ENCODE measurements at places on chromosomes 4 and X.

DNA sequence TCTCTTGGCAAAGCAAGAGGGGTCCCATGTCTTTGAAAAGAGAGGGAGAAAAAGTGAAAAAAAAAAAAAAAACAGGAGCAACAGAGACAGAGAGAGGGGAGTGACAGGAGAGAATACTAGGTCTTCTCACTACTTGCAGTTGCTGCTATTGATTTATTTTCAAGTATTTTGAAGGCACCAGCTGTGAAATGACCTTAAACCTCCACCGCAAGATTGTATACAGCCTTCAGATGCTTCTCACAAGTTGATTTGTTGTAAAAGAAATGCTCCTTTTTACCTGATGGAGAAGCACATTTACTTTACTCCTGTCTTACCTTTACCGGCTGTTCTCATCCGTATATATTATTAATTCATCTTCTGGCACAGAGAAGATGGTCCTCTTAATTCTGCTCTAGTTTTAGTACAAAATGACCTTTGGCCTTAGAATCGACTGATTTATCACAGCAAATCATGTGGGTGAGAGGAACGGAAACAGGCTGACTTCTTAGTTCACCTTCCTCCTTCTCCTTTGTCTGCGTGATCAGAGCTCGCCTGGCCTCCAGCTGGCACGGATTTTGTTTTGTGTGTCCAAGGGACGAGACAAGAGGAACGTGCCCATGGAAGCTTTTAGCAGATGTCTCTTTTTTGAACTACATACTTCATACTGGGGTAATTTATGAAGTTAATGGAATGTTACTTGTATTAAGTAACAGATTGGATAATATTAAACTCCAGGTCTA, 82.4 kb upstream of the PACRGL start:
- no peak for DNase-seq

- peak; percentile 9 for DNase-seq
These were observed 33.1 kb upstream of the ANXA10 start for GRCh38 chr4:168059251-168059650.

- no peak for DNase-seq
These were observed 301.9 kb downstream of the TLL1 start for GRCh38 chr4:166174717-166175490.

DNA sequence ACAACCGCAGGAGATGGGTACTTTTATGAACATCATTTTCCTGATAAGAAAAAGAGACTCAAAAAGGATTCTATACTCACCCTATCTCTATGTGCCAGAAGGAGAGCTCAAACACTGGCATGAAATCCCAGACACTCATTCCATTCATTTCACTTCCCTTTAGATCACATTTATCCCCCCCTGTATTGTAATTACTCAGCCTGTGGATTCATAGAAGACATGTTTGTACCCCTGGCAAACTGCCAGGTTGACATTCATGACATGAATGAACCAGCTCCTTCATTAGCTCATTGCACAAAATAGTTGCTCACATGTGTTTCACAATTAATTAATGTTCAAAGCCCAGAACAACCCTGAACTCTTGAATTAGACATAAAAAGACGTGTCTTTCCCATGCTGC, 4.9 kb downstream of the SMR3A start:
- no peak for DNase-seq

- DNase-seq, result no peak
These were observed 159.9 kb downstream of the SPRY1 start for GRCh38 chr4:123556526-123556925.

DNA sequence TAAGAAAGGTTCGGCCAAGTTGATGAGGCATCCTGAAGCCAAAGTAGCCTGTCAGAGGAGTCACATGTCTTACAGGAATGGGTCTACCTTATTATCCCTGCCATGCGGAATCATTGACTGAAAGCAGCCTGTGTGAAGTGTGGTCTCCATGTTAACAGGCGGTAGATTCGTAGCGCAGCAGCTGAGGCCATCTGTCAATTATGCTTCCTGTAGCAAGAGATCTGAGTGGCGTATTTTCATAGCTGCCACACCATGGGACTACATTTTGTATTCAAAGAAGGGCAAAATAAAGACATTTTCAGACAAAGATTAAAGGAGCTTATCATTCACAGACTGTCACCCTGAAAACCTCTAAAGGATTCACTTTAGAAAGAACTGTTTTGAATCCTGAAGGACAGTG, 11.2 kb upstream of the MED14 start:
- no peak for DNase-seq

DNA sequence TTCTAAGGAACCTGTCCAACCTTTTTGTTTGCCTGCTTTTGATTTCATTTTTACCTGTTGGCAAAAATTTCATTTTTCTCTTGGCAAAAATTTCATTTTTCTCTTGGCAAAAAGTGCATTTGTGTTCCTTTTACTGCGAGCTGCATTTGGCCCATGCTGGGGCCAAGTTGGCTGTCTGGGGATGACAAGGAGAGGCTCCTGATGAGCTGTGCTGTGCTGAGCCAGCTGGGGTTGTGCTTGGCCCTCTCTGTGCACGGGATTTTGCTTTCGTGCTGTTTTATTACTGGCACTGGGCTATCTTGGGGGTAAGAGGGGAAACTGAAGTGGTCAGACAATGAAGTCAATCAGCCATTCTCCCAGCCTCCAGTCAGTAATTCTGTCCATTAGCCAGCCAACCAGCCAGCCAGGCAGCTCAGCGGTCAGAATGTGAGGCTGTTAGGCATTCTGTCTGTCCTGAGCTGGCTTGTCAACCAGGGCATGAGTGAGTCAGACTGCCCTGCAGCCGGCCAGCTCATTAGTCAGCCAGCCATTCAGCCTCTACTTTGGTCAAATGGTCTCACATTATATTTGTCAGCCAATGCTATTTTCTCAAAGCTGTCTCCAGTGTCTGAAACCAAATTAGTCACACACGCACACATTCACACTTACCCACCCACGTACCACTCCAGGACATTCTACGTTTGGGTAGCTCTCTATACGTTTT, 56.9 kb upstream of the PRPS1 start:
- DNase-seq, result peak; percentile 80

DNA sequence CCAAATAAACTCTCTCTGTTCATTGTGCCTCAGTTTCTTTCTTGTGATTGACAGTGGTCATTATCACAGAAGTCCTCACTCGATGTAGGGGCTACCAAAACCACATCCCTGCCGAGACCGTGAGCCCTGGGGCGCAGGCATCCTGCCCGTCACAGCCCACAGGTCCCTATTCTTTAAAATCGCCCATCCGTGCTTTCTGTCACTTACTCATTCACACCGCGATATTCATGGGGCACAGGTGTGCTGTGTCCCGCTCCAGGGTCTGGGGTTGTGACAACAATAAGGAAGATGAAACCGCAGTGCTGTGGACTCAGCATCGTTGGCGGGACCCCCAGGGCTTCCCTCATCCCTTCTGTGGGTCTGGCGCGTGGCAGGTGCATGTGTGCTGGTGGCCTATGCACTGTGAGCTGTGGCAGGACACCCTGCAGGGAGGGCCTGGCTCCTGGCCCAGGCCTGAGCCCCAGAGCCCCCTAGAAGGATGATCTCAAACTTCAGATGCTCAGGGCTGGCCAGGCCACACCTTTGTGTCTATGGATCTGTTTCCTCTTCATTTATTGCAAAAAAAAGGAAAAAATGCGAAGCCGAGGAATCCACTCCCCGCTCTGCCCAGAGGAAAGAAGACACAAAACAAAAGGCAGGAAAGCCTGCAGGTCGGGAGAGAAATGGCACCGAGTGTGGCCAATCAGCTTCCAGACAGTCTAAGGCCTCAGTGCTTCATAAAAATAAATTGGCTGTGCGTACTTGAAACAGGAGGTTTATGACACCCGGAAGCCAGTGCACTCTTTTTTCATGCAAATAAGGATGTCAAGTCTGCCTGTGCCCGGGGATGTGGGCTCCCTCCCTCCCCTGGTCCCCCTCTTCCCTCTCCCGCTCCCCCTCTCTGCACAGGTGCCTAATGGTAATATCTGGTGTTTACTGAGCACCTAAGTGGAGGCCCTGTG, 109.5 kb upstream of the ADRA2C start:
- no peak for DNase-seq

- peak; percentile 4 for DNase-seq
These were observed 653 bp downstream of the PLA2G12A start for GRCh38 chr4:109729117-109729717.

DNA sequence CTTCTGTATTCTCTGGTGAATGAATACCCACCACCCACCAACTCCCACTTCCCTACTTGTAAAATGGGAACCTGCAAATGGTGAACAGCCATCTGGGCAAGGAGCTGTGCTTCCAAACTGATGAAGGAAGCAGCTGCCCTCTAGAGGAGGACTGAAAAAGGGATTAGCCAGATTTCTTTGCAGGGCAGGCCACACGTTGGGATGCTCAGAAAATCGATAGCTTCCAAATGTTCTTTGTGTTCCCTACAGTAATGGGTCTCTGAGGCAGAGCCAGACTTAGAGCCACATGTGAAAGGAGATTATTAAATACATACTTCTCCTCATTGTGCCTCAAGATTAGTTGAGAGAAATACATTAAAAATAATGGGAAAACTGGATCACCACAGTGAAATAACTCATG, 39.3 kb upstream of the LPAR4 start:
- peak; percentile 38 for DNase-seq

- no peak for DNase-seq
These were observed 115.5 kb downstream of the FNIP2 start for GRCh38 chr4:158884280-158884679.

DNA sequence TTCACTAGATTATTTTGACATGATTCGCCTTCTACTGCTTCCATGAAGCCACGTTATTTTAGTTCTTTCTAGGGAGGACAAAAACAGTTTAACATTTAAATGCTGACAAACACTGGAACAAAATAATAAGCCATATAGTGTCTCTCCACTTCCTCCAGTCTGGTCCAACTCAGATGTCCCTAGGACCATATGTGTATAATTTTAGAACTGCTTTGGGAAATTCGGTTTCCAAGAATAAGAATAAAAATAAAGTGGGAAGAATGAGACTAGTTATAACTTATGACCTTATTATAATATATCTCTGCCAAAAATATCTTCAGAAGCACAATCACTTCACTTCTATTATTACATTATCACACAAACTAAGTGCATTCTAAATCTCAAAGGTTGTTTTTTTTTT, 164.4 kb upstream of the POF1B start:
- no peak for DNase-seq

GRCh38 chr4:20662851-20663250, 37.4 kb upstream of the PACRGL start:
- no peak for DNase-seq

DNA sequence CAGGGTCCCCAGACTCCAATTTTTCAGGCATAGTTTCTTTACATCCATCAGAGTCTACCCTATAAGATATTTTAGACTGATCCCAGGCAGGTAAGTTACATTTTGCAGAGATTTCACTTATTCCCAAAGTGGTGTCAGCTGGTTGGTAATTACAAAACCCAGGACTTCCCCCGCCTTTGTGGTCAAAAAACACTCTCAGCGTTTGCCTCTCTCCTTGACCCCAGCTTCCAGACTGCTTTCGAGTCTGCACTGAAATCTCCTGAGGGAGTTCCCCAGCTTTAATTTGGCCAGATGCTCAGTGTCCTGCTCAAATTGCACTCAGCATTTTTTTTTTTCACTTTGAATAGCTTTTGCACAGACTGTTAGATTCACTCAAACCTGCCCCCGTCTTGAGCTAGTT, 11.2 kb upstream of the AMOT start:
- DNase-seq, result peak; percentile 51

DNA sequence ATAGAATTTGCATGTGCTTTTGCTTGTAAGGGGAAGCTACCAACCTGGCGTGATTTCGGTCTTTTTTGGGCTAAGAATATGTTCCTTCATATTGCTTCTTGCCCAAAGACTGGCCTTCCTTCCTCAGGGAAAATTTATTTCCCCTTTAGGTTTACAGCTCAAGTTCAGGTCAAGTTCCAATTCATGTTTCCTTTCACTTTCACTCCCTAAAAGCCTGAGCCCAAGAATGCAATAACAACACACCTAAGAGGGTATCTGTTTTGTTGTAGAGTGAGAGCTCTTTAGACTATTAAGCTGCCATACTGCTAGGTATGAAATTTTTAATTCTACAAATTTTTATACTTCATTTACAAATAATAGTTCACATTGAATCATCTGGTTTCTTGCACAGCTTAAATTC, 299.6 kb downstream of the TLL1 start:
- DNase-seq, result no peak

DNA sequence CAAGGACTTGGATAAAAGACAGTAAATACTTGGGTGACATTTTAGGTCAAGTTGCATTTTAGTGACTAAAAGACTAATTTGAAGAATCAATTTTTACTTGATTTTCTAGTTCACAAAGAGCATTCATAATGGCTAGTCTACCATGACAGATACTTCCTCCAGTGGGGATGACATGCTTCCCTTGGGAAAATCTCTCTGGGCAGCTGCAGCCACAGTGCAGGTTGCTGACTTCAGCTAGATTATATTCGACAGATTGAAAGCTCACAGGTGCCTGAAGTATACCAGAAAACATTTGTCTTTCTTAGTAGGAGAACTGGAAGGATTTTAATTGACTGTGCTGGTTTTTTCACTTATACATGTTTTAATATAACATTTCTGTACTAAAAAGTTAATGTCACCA, 209.6 kb upstream of the MAGEB2 start:
- DNase-seq, result no peak

GRCh38 chrX:149004936-149005335, 500.2 kb downstream of the IDS start:
- DNase-seq, result no peak

- DNase-seq, result no peak
These were observed 57.1 kb downstream of the ANAPC4 start for GRCh38 chr4:25433966-25434827.

GRCh38 chrX:139304471-139304870, 226.1 kb upstream of the F9 start:
- DNase-seq, result peak; percentile 1

- DNase-seq, result no peak
These were observed 76.2 kb upstream of the PAQR3 start for GRCh38 chr4:79015411-79015810.

DNA sequence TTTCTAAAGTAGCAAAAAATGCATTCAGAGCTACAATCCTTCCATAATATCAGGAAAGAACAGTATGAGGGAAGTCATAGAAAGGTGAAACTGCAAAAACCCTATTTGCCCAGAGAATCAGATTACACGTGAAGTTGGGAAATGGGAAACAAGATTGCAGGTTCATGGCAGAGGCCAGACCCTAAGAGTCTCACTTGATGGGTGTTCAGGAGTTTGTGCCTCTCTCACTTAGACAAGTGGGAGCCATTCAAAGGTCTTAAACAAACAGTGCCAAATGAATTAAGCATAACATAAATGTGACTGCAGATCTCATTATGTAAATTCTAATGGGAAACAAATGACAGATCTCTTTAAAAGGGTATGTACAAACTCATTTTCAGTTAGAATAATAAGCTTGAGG, 91.6 kb downstream of the ARAP2 start:
- no peak for DNase-seq

DNA sequence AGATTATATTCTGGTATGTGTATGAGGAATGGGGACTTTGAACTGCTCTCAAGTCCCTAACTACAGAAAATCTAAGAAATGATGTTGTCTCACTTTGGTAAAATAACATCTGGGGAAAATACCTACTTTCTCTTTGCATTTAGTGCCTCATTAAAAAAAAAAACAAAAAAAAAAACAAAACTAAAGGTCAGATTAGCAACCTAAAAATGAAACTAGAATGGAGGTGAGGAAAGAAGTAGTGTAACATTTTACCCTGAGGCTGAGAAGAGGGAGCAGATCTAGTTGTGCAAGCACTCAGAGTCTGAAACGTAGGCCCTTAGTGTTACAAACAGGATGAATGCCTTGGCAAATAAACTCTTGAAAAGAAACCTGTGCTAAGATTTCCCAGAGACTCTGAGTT, 56.0 kb downstream of the VGLL1 start:
- DNase-seq, result no peak
